GM23248 (cell line): ENCODE measurements at places on chromosomes 16 and 17. TPM values are rescaled to one million over a fixed set of nuclear protein-coding genes. Genes with fewer than 3 reads are reported as not detected.

The SOX15 gene
- total RNA-seq: 3.9 TPM in 1 of 2 replicates, not detected in the other

The FOXL1 gene
- 13.0 and 14.5 TPM in 2 replicates for total RNA-seq

The CRHR1 gene
- total RNA-seq: not detected in 2 replicates

The SMIM5 gene
- total RNA-seq: not detected in 2 replicates

The MT4 gene
- total RNA-seq: not detected in 2 replicates

- no peaks in the 10 kb centered on the region for H3K27me3 ChIP-seq
- peaks cover 53% of the 10 kb centered on the region for H3K4me1 ChIP-seq
- 0 out of 2 replicates have a peak overlapping the region, but pooled peaks have one; percentile 11 for H3K27ac ChIP-seq
- peaks cover 20% of the 10 kb centered on the region for H3K36me3 ChIP-seq
Observed at GRCh38 chr16:20853981-20854620, 46.1 kb downstream of the DCUN1D3 start.

GRCh38 chr17:51869387-51869786 lies 289.1 kb downstream of the CA10 start:
- no peaks in the 10 kb centered on the region for H3K4me1 ChIP-seq
- peak; percentile 18 for DNase-seq
- H3K27me3 ChIP-seq: no peaks in the 10 kb centered on the region
- no peaks in the 10 kb centered on the region for H3K36me3 ChIP-seq
- no peak overlapping the region for H3K4me3 ChIP-seq

GRCh38 chr16:75267631-75268264 lies 16.3 kb upstream of the BCAR1 start:
- no peaks in the 10 kb centered on the region for H3K27me3 ChIP-seq
- peaks cover 21% of the 10 kb centered on the region for H3K4me1 ChIP-seq
- no peaks in the 10 kb centered on the region for H3K36me3 ChIP-seq
- no peak overlapping the region for H3K4me3 ChIP-seq
- no peak overlapping the region for H3K27ac ChIP-seq
- DNase-seq: peak; percentile 80

DNA sequence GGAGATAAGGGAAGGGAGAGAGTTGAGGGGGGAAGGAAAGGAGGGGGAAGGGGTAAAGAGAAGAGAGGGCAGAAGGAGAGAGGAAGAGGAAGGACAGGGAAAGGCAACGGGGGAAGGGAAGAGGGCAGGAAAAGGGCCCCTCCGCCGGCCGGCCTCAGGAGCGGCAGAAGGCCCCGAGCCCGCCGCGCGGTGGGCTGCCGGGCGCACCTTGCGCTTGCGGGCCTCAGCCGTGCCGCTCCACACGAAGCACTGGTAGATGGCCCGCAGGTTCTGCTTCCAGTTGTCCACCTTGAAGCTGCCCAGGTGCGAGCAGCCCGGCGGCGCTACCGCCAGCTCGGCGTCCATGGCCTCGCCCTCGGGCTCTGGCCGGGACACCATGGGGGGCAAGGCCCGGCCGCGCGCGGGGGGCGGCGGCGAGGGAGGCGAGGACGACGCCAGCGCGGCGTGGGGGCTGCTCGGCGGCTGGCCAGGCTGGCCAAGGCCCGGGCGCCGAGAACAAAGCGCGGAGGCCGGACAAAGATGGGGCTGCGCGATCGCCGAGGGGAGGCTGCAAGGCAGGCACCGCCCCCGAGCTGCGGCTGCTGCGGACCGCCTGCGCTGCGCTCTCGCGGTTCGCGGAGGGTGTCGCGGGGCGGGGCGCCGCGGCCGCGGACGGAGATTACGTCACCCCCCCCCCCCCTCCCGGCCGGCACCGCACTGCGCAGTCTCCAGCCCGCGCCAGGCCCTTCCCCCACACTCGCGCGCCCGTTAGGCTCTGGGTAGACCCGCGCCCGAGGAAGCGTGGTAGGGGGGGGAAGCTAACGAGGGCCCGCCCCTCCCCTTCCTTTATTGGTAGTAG lies at the start of gene USP22:
Gene USP22, minus strand, starts transcription at position 554 of the 838 bp plus-strand sequence. Its CDS starts 176 bp downstream, at position 378.
- H3K27ac ChIP-seq: peak within 1 kb of the TSS; percentile 99
- peak within 1 kb of the TSS; percentile 100 for H3K4me3 ChIP-seq
- peak; percentile 98 for DNase-seq
- no peaks in the 10 kb centered on the region for H3K27me3 ChIP-seq
- H3K4me1 ChIP-seq: peaks cover 21% of the 10 kb centered on the region

GRCh38 chr16:4937782-4938682 lies 1.1 kb upstream of the PPL start:
- H3K27ac ChIP-seq: no peak overlapping the region
- DNase-seq: peak; percentile 53
- H3K36me3 ChIP-seq: no peaks in the 10 kb centered on the region
- H3K4me1 ChIP-seq: peaks cover 32% of the 10 kb centered on the region
- no peak overlapping the region for H3K4me3 ChIP-seq

DNA sequence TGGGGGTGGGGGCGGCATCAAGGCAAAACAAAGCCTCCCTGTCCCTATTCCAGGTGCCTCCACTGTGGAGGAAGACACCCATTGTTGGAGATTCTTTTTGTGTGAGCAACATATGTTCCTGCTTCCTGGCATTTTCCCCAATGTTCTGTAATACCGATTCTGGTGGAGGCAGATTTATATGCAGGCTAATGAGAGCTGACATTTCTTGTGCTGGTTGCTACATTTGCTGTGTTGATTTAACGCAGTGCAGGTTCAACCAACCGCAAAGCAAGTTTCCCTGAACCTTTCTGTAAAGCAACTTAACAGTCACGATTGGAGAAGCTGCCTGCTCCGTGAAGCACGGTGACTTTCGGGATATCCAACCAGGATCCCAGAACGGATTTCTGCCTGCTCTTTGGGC lies 260.5 kb downstream of the CBLN1 start:
- DNase-seq: peak; percentile 14
- H3K27me3 ChIP-seq: no peaks in the 10 kb centered on the region; the same call in 1 of the 2 replicates
- no peak overlapping the region for H3K27ac ChIP-seq
- H3K4me3 ChIP-seq: no peak overlapping the region

GRCh38 chr17:79183293-79184158 lies 108.9 kb downstream of the ENGASE start:
- no peaks in the 10 kb centered on the region for H3K4me1 ChIP-seq
- peaks cover 57% of the 10 kb centered on the region for H3K27me3 ChIP-seq
- H3K36me3 ChIP-seq: no peaks in the 10 kb centered on the region
- H3K27ac ChIP-seq: no peak overlapping the region
- peak; percentile 34 for DNase-seq

DNA sequence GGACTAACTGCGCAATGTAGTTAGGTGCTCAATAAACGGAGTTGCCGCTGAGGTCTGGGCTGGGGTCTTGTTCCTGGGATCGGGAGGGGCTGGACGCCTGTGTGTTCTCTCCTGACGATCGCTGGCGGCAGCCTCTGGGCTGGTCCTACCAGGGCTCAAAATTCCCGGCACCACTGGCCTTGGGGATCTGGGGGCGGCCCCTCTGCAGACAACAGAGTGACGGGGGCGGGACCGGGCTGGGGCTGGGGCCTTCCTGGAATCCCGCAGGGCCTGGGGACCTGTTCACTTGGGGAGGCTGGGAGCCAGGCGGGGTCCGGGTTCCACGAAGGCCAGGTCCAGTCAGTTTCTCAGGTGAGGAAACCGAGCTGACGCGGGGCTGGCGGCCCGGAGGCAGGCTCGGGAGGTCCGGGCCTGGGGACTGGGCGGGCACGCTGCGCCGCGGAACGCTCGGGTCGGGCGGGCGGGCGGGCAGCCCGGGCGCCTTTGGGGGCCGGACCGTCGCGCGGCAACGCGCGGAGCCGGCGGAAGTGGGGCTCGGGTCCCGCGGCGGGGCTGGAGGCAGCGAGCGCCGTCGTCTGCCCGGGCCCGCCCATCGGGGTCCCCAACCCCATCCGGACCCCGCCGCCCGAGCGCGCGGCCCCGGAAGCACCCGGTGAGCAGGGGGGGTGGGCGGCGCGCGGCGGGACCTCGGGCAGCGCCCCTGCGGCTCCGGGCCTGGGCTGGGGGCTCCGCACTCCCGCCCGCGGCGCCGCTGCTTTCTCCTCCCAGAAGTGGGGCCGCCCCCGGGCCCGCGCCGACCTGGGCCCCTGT lies at the start of gene PIGQ:
Gene PIGQ, plus strand, starts transcription at position 524 of the 810 bp plus-strand sequence. CDS start 4,107 bp downstream, outside the sequence.
- peak within 1 kb of the TSS; percentile 54 for H3K27ac ChIP-seq
- H3K27me3 ChIP-seq: no peaks in the 10 kb centered on the region
- 0 out of 2 replicates have a peak, but pooled peaks cover 4% of the 10 kb centered on the region for H3K4me1 ChIP-seq
- H3K4me3 ChIP-seq: peak within 1 kb of the TSS; percentile 99
- H3K36me3 ChIP-seq: no peaks in the 10 kb centered on the region
- peak; percentile 82 for DNase-seq

- H3K4me3 ChIP-seq: peak overlapping the region; percentile 98
- DNase-seq: peak; percentile 77
- peaks cover 35% of the 10 kb centered on the region for H3K4me1 ChIP-seq
- no peaks in the 10 kb centered on the region for H3K36me3 ChIP-seq
- no peaks in the 10 kb centered on the region for H3K27me3 ChIP-seq
Observed at GRCh38 chr16:65123396-65124211, 1.7 kb upstream of the CDH11 start.

DNA sequence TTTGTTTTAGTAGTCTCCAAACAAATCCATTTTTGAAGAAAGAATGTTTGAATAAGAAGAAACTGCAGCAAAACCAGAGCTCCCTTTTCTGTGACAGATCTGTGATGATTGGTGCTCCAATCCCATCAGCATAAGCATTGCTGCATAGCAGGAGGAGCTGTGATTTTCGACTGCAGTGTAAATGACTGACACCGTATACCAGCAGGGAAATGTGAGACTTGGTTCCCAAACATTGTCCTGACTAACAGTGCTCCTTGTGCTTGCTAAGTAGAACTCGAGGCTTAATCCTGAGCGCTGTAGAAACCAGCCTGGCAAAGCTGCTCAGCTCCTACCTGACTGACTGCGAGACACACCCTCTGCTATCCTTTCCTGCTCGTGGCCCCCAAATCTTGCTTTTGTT lies 57.2 kb downstream of the NUP93 start:
- 0 out of 2 replicates have a peak, but pooled peaks cover 3% of the 10 kb centered on the region for H3K36me3 ChIP-seq
- H3K27me3 ChIP-seq: no peaks in the 10 kb centered on the region
- H3K27ac ChIP-seq: no peak overlapping the region
- DNase-seq: no peak
- H3K4me3 ChIP-seq: no peak overlapping the region

DNA sequence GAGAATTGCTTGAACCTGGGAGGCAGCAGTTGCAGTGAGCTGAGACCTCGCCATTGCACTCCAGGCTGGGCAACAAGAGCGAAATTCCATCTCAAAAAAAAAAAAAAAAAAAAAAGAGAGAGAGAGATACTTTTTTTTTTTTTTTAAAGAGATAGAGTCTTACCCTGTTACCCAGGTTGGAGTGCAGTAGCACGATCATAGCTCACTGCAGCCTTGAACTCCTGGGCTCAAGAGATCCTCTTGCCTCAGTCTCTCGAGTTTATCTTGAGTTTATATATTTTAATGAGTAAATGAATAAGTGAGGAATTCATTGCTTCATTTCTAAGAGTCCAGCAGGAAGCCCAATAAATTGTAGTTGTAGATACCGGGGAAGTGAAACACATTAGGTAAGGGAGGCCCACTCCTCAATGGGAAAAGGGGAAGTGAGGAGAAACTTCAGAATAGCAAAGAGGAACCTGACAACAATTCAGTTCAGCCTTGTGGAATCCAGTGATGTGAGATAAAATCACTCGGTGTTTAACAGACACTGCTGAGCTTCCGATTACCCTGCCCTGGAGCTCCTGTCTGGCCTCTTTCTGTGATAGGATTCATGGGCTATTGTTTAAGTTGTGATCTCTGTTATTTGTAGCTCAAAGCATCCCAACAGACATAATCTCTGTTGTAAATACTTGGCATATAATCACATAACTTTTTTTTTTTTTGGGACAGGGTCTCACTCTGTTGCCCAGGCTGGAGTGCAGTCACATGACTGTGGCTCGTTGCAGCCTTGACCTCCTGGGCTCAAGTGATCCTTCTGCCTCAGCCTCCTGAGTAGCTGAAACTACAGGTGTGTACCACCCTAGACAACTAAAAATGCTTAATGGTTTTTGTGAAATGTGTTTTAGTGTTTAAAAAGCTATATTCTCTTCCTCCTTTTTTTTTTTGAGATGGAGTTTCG lies 15.8 kb upstream of the ITGAM start:
- H3K4me1 ChIP-seq: no peaks in the 10 kb centered on the region
- H3K36me3 ChIP-seq: no peaks in the 10 kb centered on the region
- no peak for DNase-seq
- H3K4me3 ChIP-seq: no peak overlapping the region
- peaks cover 21% of the 10 kb centered on the region for H3K27me3 ChIP-seq
- H3K27ac ChIP-seq: no peak overlapping the region

- peak overlapping the region; percentile 87 for H3K4me3 ChIP-seq
- H3K27ac ChIP-seq: peak overlapping the region; percentile 98
- DNase-seq: no peak
- no peaks in the 10 kb centered on the region for H3K27me3 ChIP-seq
Observed at GRCh38 chr16:85171004-85171758, 58.9 kb upstream of the CIBAR2 start.

GRCh38 chr17:48543854-48544348 lies 1.0 kb downstream of the HOXB2 start:
- H3K36me3 ChIP-seq: no peaks in the 10 kb centered on the region
- H3K4me3 ChIP-seq: peak overlapping the region; percentile 95
- H3K4me1 ChIP-seq: peaks cover 53% of the 10 kb centered on the region
- DNase-seq: no peak
- H3K27me3 ChIP-seq: no peaks in the 10 kb centered on the region

DNA sequence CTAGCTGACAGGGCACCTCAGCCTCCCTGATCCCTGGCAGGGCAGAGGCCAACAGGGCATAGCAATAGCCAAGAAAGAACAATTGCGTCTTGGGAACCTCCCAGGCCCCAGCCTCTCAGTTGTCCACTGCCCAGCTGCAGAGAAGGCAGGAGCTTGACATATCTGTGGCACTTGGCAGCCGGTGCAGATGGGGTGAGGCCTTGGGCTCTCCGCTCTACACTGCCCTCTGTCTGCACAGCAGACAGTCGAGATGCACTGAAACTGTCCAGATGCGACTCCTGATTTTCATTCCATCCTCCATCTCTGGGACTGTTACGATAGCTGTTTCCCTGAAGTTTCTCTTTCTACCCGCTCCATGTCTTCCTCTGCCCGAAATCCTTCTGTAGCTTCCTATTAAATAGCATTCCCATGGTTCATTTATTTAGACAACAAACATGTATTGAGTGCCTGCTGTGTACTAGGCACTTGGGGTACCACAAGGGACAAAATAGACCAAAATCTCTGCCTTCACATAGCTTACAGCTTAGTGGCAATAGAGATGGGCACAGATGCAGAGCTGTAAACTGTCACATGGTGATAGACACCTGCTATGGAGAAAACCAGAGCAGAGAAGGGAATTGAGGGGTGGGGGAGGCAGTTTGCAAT lies 3.3 kb downstream of the POLR3E start:
- H3K4me3 ChIP-seq: no peak overlapping the region
- H3K27ac ChIP-seq: no peak overlapping the region
- H3K27me3 ChIP-seq: no peaks in the 10 kb centered on the region
- H3K36me3 ChIP-seq: no peaks in the 10 kb centered on the region

- no peak overlapping the region for H3K27ac ChIP-seq
- no peaks in the 10 kb centered on the region for H3K27me3 ChIP-seq
- no peaks in the 10 kb centered on the region for H3K4me1 ChIP-seq
- no peak for DNase-seq
- no peak overlapping the region for H3K4me3 ChIP-seq
Observed at GRCh38 chr17:3497101-3497500, 21.3 kb downstream of the ASPA start.

DNA sequence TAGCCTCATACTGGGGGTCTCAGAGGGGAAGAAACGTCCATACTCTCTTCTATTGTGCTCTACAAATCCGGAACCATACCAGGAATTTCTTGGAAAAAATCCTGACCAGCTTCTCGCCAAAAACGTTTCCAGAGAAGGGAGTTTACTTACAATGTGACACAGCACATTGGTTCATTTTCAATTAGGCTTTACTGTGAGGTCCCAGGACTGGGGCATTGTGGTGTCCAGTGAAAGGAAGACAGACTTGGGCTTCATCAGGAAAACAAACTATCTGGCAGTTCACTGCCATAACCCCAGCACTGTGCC lies 14.7 kb downstream of the MPP2 start:
- H3K27me3 ChIP-seq: no peaks in the 10 kb centered on the region
- no peak for DNase-seq
- no peak overlapping the region for H3K4me3 ChIP-seq
- no peaks in the 10 kb centered on the region for H3K36me3 ChIP-seq
- no peaks in the 10 kb centered on the region for H3K4me1 ChIP-seq
- H3K27ac ChIP-seq: no peak overlapping the region
